Motor neuron (in vitro differentiated cells): ENCODE measurements at places on chromosomes 13 and 19. TPM values are rescaled to one million over a fixed set of nuclear protein-coding genes. Genes with fewer than 3 reads are reported as not detected.

Gene ZNF101
- 8.4 and 8.9 TPM in 2 replicates for total RNA-seq

DNA sequence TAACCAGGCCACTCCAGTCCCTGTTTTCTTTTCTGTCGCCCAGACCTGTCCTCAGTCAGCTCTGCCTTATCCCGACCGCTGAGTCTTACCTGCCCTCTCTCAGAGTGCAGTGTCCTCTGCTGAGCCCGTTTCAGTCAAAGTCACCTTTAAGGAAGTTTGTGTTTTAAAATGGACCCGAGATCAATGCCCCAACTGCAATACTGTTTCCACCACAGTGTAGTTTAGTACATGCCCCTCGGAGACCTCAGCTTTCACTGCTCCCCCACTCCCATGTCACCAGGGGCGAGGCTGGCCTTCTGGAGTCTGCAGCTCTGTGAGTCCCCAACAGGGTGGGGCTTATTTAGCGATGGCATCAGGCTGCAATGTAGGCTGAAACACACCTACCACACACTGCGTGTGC is 248.4 kb upstream of the TSHZ3 start:
- ATAC-seq = no peak

Gene PCDH8
- total RNA-seq = not detected in 2 replicates

Gene CEACAM4
- total RNA-seq = 0.47 TPM in 1 of 2 replicates, not detected in the other

Gene SHANK1
- 19.9 and 22.5 TPM in 2 replicates for total RNA-seq
